ENCODE measurements at places on chromosomes 2 and 18. TPM values are rescaled to one million over a fixed set of nuclear protein-coding genes. Genes with fewer than 3 reads are reported as not detected.

Gene C1GALT1C1L
- 0.24 TPM for total RNA-seq

Gene OTOS
- 0.38 TPM for total RNA-seq

Gene SRD5A2
- total RNA-seq = 0.28 TPM

Gene KCNK3
- total RNA-seq = 0.05 TPM

All from thymus (tissue), 14 donors.